ENCODE measurements at places on chromosomes 2 and 18. TPM values are rescaled to one million over a fixed set of nuclear protein-coding genes. Genes with fewer than 3 reads are reported as not detected.
A peak's percentile ranks its signal among the peaks of the same experiment; 100 is the strongest.

DNA sequence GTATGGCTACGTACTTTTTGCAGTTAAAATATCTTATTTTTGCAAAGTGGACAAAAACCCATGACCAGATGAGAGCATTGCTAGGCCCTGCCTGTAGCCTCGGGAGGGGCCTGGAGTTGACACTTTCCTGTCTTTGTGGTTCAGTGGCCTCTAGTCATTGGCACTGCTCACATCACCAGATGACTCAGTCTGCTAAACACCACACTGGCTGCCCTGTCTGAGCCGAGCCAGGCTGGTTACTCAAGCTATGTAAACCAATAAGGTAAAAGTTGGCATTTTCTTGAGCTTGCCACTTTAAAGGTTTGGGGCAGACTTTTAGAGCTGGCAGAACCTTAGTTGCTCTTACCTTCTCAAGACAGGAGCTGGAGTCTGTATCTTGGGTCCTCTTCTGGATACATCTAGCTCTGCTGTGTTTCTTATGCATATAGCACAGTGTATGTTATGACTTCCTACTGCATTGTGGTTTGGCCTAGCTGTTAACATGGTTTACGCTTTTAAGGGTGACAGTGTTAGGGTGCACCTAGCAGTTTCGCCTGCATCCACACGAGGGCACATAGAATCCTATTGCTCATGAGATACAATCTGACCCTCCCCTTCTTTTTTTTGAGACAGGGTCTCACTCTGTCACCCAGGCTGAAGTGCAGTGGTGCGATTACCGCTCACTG, 76.4 kb downstream of the AP1S3 start:
- DNase-seq: no peak

DNA sequence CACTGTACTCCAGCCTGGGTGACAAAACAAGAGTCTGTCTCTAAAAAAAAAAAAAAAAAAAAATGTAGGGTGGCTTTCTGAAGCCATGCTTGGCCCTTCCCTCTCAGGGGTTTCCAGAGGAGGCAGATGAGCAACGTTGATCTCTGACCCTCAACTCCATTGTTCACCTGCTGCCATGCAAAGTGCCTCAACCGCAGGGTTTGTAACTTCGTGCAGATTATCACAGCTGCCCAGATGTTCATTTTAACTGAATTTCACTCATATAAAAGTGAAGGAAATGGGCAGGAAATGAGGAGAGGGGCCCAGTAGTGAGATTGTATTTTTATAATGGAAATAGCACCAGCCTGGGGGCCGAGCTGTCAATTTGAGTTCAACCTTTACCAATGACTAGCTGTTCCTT, 14.9 kb upstream of the B3GNT2 start:
- DNase-seq: no peak

- peak; percentile 45 for DNase-seq
Observed at GRCh38 chr2:133972786-133973185, 281.1 kb upstream of the MGAT5 start.

- DNase-seq: no peak
Observed at GRCh38 chr2:219423652-219424377, 5.6 kb downstream of the DES start.

DNA sequence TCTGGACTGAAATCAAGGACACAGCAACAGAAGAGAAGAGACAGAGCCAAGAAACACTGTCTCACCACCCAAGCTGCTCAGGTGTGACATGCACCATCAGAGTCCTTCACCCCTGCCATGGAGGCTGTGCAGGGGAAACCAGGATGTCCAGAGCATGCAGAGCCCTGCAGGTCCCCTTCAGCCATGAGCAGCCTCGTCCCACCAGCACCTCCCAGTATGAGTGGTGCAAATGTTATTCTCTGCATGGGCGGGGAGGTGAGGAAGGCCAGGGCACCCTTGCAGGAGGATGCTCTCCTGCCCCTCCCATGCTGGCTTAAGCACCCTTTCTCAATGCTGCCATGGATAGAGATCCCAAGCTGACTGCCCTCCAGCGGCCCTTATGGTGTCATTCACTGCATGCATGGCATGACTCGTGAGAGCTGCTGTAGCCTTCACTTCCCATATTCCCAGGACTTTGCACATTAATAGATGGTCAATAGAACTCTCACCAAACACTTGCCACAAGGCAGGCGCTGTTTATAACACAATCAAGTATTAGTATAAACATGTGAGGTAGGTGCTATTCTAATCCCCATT, 171.0 kb downstream of the ANAPC1 start:
- no peak for DNase-seq

GRCh38 chr2:68940369-68940768, 12.3 kb downstream of the GKN2 start:
- DNase-seq: no peak

DNA sequence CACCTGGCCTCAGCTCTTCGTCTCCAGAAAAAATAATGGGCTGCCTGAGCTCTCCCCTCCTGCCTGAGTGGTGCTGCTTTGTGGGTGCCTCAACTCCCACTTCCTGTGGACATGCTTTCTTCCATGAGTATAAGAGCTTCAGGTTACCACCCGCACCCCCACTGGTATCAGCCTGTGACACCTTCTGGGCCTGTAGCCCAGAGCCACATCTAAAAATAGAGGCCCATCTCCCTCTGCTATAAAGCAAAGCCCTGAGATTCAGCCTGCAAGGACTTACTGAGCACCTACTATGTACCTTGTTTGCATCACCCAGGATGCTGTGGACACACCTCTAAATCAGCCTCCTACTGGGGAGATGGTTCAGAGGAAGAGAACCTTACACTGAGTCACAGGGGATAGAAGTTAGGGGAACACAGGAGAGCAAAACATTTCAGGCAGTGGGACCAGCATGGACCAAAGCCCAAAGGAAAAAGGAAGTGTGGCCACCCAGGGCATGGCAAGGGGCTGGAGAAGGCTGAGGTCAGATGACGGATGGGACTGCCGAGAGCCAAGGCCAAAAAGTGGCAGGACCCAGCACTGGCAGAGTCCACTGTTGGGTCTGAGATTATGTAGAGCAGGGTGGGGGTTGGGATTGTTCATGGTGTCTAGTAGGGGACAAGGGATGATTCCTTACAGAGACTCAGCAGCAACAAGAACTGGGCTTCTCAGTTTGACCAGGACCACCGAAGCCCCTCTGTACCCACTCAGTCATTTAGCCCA, 123.7 kb upstream of the PPP1CB start:
- DNase-seq: no peak

GRCh38 chr2:64617631-64618151, 36.0 kb downstream of the SERTAD2 start:
- DNase-seq: no peak

GRCh38 chr2:24461685-24462084, 29.4 kb upstream of the NCOA1 start:
- no peak for DNase-seq

- no peak for DNase-seq
Observed at GRCh38 chr2:96839293-96839874, 4.4 kb downstream of the ANKRD23 start.

- no peak for DNase-seq
Observed at GRCh38 chr2:128346291-128347170, 27.9 kb upstream of the HS6ST1 start.

DNA sequence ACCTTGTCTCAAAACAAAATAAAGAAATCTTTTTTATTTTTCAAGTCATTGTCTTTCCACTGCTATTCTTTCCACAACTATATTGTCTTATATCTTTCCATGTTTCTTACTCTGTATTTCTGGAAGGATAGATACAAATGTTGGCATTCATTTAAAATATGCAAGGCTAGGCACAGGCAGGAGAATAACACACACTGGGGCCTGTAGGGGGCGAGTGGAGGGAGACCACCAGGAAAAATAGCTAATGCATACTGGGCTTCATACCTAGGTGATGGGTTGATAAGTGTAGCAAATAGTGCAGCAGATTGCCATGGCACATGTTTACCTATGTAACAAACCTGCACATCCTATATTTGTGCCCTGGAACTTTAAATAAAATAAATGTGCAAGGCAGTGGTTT, 9.6 kb downstream of the MRPL30 start:
- no peak for DNase-seq

- DNase-seq: no peak
Observed at GRCh38 chr18:37393221-37393827, 172.3 kb downstream of the CELF4 start.

GRCh38 chr18:59560556-59560955, 136.7 kb downstream of the CCBE1 start:
- no peak for DNase-seq

GRCh38 chr2:37568565-37568964, 102.9 kb downstream of the CDC42EP3 start:
- DNase-seq: no peak

GRCh38 chr18:53360501-53361443, 863.7 kb downstream of the MBD2 start:
- DNase-seq: no peak

- DNase-seq: no peak
Observed at GRCh38 chr2:227889336-227889735, 17.9 kb downstream of the DAW1 start.

GRCh38 chr2:128388499-128388941, 69.9 kb upstream of the HS6ST1 start:
- DNase-seq: no peak

The LYG2 gene
- not detected for total RNA-seq

The ICA1L gene
- 15.5 TPM for total RNA-seq

The C1QL2 gene
- total RNA-seq: not detected

The BOLL gene
- not detected for total RNA-seq

The ABCB11 gene
- total RNA-seq: not detected

The SERPINB3 gene
- not detected for total RNA-seq

The UGT1A10 gene
- total RNA-seq: not detected

The CFAP65 gene
- total RNA-seq: not detected

The NDC80 gene
- total RNA-seq: 46.7 TPM

The GAL3ST2 gene
- total RNA-seq: not detected

The ALLC gene
- not detected for total RNA-seq

The HMSD gene
- total RNA-seq: not detected

All from G401 (cell line).